Kidney glomerular epithelial cell (primary cell): ENCODE measurements at places on chromosomes 2 and 18.
A peak's percentile ranks its signal among the peaks of the same experiment; 100 is the strongest.

- DNase-seq = peak; percentile 9
These were observed 102.3 kb upstream of the SMAD7 start for GRCh38 chr18:49052891-49053644.

GRCh38 chr2:140136861-140137260 lies 1356.7 kb upstream of the NXPH2 start:
- no peak for DNase-seq

DNA sequence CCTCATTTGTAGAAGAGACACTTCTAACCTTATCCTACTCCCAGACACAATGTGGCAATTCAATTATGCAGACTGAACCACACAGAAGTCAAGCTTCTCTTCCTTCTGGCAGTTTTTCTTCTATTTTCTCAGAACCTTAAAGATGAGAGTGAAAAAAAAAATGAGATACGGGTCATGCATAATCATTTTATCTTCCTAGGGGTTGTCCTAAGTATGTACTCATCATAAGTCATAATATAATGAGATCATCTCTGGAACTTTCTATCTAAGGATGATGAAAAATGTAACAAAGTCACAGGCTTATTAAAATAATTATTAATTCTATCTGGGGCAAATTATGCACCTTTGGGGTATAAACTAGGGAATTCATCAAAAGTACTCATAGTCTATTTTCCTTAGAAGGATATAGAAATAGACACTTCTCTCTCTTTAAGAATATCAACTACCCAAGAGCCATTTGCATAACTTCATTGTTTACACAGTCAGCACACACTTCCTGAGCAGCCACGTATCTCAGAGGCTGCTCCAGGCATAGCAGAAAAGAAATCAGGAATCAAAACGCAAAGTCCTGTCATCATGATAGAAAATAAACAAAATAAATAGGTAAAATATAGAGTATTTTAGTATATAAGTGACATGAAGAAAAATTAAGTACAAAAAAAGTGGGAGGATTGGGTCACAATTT lies 345.9 kb upstream of the SPHKAP start:
- DNase-seq = no peak

DNA sequence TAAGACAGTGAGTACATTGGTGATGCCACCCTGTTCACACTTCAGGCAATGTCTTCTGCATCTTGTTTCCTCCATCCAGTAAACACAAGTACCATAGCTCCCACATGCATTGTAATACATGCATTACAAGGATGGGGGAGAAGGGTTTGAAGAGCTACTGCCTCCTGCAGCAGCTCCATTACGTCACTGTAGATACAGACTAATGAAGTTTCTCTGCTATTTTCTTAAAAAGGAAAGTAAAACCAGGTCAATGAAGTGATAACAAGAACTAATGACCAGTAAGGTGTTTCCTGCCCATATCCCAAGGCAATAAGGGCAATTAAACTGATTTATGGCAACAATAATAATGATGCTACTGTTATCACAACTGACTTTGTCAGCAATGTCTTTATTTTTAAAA lies 18.2 kb upstream of the BBS5 start:
- DNase-seq = no peak

DNA sequence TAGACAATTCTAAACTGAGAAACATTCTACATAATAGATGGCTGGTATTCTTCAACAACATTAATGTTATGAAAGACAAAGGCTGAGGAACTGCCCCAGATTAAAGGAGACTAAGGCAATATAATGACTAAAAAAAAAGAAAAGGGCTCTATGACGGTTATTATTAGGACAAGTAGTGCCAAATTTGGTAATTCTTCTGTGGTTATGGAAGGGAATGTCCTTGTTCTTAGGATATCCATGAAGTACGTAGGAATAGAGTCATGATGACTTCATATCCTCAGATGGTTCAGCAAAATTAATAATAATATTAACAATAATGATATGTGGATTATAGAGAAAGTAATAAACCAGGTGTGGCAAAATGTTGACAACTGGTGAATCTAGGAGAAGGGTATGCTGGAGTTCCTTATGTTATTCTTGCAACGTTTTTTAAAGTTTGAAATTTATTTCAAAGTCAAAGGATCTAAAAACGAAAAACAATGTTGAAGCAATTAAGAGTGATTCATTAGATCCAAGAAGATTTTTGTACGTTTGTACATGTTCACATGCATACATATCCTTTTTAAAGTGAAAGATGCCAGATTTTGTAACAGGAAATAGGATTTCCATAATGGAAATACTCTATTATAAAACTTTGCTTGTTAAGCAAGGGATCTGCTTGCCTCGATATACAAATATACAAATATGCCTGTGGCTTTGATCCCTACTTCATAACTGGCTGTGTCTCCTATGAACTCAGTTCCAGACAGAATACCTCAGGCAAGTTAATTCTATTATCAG lies 27.7 kb upstream of the STRN start:
- DNase-seq = no peak

GRCh38 chr18:24928301-24928878 lies 423.6 kb downstream of the ZNF521 start:
- no peak for DNase-seq

DNA sequence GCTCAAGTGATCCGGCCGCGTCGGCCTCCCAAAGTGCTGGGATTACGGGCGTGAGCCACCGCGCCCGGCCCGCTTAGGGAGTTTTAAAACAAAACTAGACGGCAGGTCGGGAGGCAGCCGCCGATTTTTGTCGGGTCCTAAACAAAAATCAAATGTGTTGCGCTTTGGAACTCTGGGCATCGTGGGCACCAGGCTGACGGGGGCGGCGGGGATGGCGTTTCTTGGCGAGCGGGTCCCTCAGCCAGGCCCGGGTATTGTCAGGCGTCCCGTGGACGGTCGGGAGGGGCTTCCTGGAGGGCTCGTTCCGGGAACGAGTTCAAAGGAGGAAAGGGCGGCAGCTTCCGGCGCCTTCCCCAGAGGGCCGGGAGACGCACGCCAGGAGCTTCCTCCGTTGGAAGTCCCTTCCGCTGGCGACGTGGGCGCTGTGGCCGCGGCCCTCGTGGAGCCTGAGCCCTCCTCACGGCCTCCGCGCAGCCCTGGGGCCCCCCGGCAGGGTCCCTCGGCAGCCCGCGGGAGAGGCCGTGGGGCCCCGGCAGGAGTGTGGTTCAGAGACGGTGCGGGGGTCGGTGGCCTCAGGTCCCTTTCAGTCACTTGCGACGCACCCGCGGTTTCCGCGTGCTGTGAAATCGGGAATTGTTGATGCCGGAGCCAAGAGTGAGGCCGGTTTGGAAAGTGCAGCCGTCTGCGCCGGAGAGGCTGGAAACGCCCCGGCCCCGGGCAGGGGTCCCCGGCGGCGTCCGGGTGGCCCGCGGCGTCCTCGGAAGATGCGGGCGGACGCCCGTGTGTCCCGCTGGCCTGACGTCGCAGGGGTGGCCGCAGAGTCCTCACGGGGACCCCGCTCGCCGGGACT lies 59.3 kb downstream of the EMILIN2 start:
- DNase-seq = no peak

DNA sequence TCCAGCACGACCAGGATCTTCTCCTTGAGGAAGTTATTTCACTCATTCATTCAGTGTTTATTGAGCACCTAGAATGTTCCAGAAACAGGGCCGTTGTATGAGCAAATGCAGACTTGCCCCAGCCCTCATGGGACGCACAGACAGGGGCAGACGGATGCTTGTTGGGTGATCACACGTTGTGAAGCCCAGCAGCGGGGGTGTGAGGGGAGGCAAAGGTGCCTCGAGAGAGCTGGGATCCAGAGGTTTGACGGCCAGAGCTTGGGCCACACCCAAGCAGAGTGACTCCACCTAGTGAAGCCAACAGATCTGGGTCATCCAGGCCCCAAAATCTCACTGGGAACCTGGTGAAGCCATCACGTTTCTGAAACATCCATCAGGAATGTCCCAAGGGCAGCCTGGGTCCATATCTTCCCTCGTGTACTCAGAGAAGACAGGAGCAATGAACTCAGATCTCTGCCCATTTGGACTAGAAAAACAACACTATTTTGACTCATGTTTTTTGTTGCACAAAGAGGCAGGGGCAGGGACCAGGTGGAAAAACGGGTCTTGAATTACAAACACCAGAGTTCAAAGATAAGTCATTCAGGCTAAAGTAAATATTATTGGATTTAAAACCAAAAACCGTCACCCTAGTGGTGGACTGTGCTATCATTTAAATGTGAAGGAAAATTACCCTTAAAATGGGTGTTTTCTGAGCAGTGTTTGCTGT lies 54.9 kb upstream of the RBM44 start:
- DNase-seq = no peak

GRCh38 chr2:148110184-148110583 lies 89.3 kb downstream of the MBD5 start:
- no peak for DNase-seq

- no peak for DNase-seq
These were observed at the start of gene CD8A for GRCh38 chr2:86790676-86791572. CD8A (minus strand) TSS chr2:86790913; CDS start chr2:86790825, 88 bp downstream.

GRCh38 chr18:13558124-13558523 lies 168.2 kb downstream of the FAM210A start:
- DNase-seq = peak; percentile 21

- DNase-seq = no peak
These were observed 47.0 kb downstream of the FAM168B start for GRCh38 chr2:131046028-131046917.

- no peak for DNase-seq
These were observed 428.4 kb upstream of the ZEB2 start for GRCh38 chr2:144948205-144948855.

GRCh38 chr2:161172901-161173540 lies 12.8 kb downstream of the TANK start:
- no peak for DNase-seq

DNA sequence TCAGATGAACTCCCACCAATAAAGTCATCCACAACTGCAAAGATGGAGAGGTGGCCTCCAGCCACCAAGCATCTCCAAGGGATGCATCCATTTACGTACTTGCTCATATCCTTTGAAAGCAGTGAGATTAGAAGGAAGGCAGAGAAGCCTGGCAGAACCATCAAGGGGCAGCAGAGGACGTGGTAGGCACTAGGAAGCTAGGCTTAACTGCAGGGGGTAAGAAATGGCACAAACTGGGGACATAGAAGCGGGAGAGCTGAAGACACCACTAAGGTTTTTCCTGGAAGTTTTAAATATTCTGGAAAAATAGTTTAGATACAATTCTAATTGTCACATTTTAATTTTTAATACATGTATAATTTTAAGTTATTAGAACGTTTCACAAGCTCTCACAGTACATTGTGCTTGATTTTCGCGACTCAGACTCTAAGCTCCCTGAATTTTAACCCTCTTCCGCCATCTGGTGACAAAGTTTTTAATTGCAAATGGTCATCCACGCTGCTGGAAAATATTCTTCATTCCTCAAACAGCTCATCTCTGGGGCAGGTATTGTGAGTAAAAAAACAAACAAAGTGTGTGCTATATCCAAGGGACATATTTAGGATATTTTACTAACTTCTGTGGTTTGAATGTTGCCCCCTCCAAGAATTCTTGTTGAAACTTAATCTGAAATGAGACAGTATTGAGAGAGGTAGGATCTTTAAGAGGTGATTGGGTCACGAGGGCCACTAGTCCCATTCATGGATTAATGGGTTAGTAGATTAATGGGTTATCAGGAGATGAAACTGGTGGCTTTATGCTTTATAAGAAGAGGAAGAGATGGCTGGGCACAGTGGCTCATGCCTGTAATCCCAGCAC lies 1.6 kb upstream of the PSTPIP2 start:
- DNase-seq = peak; percentile 65

- DNase-seq = no peak
These were observed 3.7 kb upstream of the ALPK2 start for GRCh38 chr18:58632552-58632951.

DNA sequence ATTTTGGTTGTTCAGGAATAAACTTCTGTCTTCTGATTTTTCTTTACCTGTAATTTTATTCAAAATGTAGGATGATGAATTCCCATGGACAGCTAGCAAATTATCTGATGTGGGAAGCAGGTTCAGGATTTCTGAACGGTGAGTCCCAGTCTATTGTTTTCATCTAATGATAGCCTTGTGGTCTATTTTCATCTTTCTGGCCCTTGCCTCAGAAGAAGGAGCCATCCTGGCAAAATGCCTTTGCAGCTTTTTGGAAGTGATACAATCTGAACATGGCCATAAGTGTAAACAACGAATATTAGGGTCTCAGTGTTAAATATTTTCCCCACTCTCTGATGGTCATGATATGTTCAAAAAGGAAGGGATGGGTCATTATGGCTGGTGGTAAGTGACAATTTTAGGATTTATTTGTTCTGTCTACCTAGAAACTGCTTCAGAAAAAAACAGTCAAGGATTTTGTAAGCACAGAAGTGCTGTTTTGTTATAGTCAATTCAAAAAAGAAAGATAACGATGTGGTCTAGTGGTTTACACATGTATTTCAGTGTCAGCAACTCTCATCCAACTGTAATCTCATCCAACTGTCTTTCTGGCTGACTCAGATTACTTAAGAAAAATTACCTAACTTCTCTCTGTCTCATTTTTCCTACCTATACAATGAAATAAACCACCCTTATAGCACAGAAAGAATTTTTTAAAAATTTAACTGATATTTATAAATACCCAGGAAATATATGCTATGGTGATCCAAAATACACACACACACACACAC lies 272.6 kb upstream of the ERBB4 start:
- no peak for DNase-seq

DNA sequence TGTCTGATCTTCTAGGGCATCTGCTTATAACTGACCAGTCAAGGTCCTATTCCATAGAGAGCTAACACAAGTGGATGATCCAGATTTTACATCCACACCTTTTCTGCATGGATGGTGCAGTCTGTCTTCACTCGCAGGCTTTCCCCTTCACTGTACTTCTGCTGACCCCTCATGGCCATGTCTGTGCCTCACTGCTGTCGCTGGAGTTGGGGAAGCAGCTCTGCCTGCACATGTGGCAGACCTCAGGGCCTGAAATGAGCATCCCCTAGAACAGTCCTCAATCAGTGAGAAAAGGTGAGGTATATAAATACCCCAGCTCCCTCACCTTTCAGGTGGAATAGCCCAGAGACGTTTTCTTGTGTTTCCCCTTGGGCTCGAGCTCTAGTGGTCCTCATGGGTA lies 233.8 kb downstream of the ANKRD36B start:
- DNase-seq = no peak

- no peak for DNase-seq
These were observed 15.0 kb downstream of the MGAT4A start for GRCh38 chr2:98715812-98716451.

DNA sequence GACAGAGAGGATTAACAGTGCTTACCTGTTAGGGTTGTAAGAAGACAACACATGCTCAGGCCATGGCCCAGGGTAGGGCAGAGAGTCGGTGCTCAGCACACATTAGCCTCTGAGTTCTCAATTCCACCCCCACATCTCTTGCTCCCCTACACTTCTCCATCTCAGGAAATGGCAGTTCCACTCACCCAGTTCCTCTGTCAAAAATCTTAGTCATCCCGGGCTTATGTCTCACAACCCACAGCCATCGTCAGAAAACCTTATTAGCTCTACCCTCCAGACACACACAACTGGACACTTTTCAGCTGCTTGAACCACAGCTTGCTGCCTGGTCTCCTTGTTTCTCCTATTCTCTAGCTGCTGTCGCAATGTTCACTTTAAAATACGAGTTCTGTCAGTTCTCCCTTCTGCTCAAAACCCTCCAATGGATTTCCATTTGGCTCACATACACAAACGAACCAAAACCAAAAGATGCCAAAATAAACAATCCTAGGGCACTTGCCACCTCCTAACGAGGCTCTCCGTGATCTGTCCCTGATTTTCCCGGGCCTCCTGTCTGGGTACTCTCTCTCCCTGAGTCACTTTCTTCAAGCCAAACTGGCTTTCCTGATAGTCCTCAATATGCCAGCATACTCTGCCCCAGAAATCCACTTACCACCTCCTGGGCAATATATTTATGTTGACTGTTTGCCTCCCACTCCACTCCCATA lies 89.7 kb downstream of the KCTD1 start:
- no peak for DNase-seq

- DNase-seq = no peak
These were observed 66.2 kb upstream of the FOSL2 start for GRCh38 chr2:28326469-28326805.

GRCh38 chr2:23835423-23835822 lies 91.5 kb downstream of the ATAD2B start:
- no peak for DNase-seq
